HFFc6 (cell line): ENCODE measurements at places on chromosomes 1 and 21. TPM values are rescaled to one million over a fixed set of nuclear protein-coding genes. Genes with fewer than 3 reads are reported as not detected.
A peak's percentile ranks its signal among the peaks of the same experiment; 100 is the strongest.

DNA sequence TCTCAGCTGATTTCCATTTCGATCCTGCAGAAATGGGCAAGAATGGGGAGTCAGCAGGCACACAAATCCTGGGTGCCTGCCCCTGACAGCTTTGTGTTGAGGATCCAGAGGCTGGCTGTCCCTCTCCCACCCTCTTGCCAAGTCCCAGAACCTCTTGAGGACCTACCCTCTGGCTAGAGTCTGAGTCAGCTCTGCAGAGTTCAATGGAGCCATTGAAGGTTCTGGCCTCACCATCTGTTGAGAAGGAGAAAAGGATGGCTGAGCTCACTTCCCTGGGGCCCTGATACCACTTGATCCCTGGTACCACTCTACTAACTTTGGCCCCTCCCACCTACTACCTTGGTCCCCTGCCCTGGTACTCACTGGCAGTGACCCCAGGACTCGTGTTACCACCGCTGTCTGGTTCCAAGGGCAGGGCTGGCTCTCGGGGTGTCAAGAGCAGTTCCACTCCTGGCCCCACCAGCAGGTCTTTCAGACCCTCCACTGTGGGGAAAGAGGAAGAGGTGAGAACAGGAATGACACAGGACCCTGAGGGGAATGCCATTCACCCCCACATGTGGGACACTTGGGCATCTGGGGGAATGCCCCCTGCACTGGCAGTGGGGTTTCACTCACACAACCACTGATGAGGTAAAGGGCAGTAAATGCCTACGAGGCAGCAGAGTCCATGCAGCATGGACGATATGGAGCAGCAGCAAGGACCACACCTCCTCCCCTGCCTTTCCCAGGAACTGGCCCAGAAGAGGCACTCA is 10.5 kb downstream of the RXFP4 start:
- no peak for DNase-seq

GRCh38 chr1:185869590-185869989 is 135.4 kb downstream of the HMCN1 start:
- no peak for DNase-seq

- DNase-seq, result no peak
Observed at GRCh38 chr1:2188336-2188735, 6.2 kb downstream of the FAAP20 start.

Gene HCN3
- 1.3 to 1.6 TPM (median 1.4 TPM) in 3 replicates for total RNA-seq

Gene PLEKHG5
- total RNA-seq, result 6.0 to 6.8 TPM (median 6.2 TPM) in 3 replicates

Gene CAPN2
- 357 to 424 TPM (median 387 TPM) in 3 replicates for total RNA-seq

- no peak for DNase-seq
Observed at GRCh38 chr21:16366207-16366606, 636.4 kb downstream of the USP25 start.

Gene UQCRHL
- total RNA-seq, result 1.3 to 1.7 TPM (median 1.6 TPM) in 3 replicates

Gene PPOX
- total RNA-seq, result 13.7 to 16.4 TPM (median 14.2 TPM) in 3 replicates

GRCh38 chr1:150535511-150536287 is 13.5 kb upstream of the ADAMTSL4 start:
- peak; percentile 71 for DNase-seq

Gene HSD3B2
- not detected in 3 replicates for total RNA-seq

Gene SMCP
- total RNA-seq, result not detected in 3 replicates

DNA sequence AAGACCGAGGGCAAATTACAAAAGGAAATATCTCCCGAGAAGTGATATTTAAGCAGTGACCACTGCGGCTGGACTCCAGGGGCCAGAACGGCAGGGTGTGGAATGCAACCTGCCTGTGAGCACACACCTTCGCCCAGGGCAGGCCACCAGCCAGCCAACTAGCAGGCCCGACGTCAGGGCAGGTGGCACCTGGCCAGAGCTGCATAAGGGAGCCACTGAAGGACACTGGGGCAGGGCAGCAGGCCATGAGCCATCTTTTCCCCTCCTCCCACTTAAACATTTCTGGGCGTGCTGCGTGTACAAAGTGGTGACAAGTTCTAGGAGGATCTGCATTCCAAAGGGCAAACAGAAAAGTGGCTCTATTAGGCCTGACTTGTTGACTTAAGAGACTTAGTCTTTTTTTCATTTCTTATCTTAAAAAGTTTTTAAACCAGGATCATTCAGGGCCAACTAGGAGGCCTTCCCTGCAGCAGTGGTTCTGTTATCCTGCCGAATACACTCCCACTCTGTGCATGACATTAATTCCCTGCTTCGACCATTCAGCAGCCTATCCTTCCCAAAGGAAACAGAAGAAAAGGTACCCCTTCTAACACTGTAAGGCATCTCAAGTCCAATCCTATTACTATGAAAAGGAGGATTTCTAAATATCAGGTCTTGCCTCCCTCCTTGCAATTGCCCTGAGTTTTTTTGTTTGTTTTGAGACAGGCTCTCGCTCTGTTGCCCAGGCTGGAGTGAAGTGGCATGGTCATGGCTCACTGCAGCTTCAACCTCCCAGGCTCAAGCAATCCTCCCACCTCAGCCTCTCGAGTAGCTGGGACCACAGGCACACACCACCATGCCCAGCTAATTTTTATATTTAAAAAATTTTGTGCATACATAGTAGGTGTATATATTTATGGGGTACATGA is 96.3 kb downstream of the BCAR3 start:
- peak; percentile 61 for DNase-seq

DNA sequence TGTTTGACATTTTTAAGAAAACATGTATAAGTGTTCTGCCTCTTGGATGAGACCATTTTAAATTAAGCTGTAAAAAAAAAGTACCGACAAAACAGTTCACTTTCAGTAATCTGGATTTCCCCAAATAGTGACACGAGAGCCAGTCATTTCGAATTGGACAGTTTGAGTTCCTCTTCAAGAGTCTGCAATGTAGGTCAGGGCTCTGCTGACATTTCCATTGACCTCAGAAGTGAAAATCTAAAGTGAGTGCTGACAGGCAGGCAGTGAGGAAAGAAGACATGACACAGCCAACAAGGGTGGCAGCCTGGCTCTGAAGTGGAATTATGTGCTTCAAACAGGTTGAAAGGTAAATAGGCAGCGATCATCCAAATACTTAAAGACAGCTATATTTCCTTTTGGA is at the start of gene IL23R:
Gene IL23R, plus strand, starts transcription at position 259 of the 400 bp plus-strand sequence. CDS start 1,667 bp downstream, outside the sequence.
- no peak for DNase-seq

GRCh38 chr1:46612937-46613660 is 3.5 kb downstream of the MOB3C start:
- DNase-seq, result no peak

DNA sequence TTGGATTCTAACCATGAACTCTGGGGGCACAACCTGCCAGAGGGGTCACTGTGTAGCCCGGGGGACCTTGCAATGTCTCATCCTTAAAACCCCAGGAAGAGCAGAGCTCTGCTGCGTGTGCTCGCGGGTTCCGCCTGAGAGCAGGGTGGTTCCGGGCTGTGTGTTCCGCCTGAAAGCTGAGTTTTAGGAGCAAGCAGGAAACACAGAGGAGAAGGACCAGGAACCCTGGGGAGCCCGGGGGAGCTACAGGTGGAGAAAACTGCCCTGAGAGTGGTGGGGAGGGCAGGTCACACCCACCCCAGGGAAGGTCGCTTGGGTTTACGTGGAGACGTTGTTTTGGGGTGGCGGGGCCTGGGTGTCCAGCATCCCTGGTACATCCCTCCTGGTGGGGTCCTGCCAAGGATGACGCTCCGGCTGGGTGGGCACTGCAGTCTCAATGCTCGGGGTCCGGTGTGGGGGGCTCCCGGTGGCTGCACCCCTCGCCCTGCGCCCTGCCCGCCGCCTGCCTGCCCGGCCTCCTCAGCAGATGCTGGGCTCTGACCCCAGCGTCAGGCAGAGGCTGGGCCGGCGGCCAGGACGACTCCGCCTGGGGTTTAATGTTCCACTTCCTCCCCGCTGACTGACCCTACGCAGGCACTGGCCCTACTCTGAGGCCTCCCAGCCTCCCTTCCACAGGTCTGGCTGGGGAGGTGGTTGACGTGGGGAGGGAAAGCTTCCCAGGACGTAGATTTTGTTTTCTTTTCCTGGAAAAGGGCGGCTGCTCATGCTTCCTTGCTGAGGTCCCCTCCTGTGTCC is 17.3 kb upstream of the C1orf159 start:
- no peak for DNase-seq

DNA sequence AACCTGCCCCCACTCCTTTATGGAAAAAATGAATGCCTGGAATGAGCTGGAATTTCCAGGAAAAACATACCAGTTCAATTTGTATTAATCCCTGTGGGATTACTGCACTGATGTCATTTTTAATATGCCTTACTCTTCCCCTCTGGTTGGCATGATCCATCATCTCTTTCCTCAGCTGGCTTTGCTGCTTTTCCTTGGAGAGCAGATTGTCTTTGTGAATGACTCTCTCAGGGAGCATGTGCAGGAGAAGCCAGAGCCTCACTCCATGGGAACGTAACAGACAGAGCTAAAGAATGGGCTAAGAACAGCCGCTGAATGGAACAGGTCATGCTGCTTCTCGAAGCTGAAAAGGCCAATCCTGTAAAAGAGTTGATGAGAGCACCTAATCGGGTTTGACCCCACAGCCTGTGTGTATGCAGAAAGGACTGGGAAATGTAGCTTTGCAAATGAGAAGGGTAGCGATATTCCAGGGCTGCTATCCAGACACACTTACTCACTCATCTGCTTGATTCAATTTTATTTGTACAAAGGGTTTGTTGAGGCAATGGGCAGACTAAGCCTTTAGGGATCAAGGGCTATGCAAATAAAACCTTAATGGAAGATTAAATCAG is 20.7 kb downstream of the PHC2 start:
- peak; percentile 30 for DNase-seq

DNA sequence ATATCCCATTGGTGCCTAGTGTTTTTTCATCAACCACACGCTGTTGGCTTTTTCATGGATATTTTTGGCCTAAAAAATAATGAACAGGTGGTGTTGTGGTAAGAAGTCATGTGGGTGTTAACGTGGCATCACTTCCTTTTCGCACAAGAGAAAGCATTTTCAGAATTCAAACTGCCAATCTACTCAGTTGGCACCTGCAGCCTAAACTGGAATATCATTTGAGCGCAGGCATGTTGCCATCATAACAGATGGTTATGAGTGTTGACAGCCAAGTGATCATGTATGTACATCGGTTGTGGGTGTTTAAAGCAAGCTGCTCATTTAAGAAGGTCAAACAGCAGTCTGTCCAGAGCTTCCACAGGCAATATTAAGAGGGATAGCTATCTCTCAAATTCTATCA is 1963.0 kb downstream of the NCAM2 start:
- no peak for DNase-seq

- DNase-seq, result no peak
Observed at GRCh38 chr21:39288987-39289386, 24.4 kb downstream of the BRWD1 start.

Gene RFX5
- total RNA-seq, result 32.8 to 36.8 TPM (median 34.7 TPM) in 3 replicates

Gene ELAPOR1
- 0.75 to 2.1 TPM (median 1.0 TPM) in 3 replicates for total RNA-seq

- peak; percentile 55 for DNase-seq
Observed at GRCh38 chr1:205488074-205488723, 16.3 kb upstream of the CDK18 start.

Gene LRRC53
- not detected in 3 replicates for total RNA-seq

- DNase-seq, result peak; percentile 32
Observed at GRCh38 chr1:204659056-204659455, 26.5 kb downstream of the LRRN2 start.

GRCh38 chr1:7783178-7783711 is 846 bp upstream of the PER3 start:
- DNase-seq, result peak; percentile 30

GRCh38 chr21:34524646-34525601 is 12.9 kb upstream of the KCNE1 start:
- peak; percentile 35 for DNase-seq

Gene CYYR1
- total RNA-seq, result not detected in 3 replicates

- DNase-seq, result no peak
Observed at GRCh38 chr1:12087797-12088314, 24.8 kb downstream of the TNFRSF8 start.

Gene RNF186
- not detected in 3 replicates for total RNA-seq

Gene FCRLA
- 3.4 to 5.1 TPM (median 4.0 TPM) in 3 replicates for total RNA-seq

GRCh38 chr1:203306965-203307541 is 1.7 kb downstream of the BTG2 start:
- DNase-seq, result no peak

DNA sequence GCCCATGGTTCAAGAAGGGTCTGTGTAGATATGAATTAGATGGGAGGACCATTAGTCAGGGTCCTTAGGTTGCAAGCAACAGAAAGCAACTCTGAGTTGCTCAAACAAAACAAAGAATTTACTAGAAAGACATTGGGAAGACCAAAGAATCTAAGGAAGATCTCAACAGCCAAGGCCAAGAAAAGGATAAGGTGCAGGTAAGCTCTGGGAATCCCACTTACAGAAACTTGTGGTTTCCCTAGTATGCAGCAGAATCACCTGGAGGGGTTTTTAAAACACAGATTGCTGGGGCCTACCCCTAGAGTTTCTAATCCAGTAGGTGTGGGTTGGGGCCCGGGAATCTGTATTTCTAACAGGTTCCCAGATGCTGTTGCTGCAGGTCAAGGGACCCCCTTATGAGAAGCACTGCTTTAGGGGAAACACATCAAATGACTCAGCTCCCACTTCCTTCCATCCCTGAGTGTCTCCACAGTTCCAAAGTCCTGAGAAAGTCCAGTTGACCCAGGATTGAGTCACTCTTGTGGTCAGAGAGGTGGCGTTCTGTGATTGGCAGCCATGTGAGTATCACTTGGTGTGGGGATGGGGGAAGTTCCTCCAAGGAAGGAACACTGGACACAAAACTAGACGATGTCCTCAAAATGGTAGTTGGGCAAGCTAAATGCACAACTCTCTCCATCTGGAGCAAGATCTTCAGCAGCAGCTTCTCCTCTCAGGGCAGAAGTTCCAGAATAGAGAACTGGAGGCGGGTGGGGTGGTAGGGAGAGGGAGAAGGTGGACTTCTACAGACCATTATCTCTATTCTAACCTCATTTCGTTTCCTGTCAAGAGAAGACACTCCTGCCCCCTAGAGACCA is 24.2 kb upstream of the EYA3 start:
- DNase-seq, result peak; percentile 89

- DNase-seq, result peak; percentile 49
Observed at GRCh38 chr1:245751116-245751515, 596.3 kb downstream of the KIF26B start.

Gene FAM177B
- not detected in 3 replicates for total RNA-seq

Gene ALX3
- total RNA-seq, result 1.0 to 9.6 TPM (median 8.6 TPM) in 3 replicates

GRCh38 chr1:235270625-235271024 is 57.4 kb downstream of the ARID4B start:
- DNase-seq, result peak; percentile 37

DNA sequence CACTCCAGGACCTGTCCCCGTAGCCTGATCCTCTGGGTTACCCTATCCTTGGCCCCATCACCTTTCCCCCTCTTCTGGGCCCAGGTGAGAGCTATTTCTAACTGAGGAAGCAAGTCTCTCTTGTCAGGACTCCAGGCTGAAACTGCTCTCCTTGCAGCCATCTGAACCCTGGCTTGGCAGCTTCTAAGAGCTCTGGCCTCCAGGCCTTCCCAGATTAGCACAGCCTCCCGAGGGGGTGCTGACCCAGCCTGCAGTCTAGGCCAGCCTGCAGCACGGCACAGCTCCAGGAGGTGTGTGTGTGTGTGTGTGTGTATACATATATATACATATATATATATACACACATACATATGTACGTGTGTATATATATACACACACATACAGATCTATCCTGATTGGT is 17.4 kb downstream of the CACNA1S start:
- DNase-seq, result no peak
